ENCODE measurements at places on chromosomes 11 and 22.

- no peak for ATAC-seq
Observed at GRCh38 chr11:15453211-15453765, 338.6 kb downstream of the INSC start.

DNA sequence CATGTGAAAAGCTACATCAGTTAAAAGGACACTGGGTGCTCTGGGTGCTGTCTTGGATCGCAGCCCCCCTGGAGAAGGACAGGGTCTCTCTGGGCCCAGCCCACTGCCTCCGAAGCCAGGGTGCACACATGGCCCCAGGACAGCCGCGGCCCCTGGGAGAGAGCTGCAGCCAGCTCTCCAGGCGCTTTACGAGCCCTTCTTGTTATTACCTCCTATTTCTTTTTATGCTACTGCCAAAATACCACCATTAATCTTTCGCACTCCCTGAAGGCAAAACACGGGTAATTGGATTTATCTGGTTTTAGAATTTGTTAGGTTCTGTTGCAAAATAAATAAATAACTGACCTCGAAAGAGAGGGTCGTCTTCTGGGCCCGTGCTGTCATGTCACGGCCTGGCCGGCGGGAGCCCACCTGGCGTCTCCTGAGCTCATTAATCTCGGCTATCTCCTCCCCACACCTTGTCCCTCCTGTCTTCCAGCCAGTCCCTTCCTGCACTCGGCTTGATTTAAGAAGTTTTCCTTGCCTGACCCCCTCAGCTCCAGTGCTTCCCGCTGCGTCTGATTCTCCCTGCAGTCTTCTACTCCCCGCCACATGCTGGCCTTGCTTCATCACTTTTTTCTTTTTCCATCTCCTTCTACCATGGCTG lies 611.7 kb downstream of the OPCML start:
- no peak for ATAC-seq

DNA sequence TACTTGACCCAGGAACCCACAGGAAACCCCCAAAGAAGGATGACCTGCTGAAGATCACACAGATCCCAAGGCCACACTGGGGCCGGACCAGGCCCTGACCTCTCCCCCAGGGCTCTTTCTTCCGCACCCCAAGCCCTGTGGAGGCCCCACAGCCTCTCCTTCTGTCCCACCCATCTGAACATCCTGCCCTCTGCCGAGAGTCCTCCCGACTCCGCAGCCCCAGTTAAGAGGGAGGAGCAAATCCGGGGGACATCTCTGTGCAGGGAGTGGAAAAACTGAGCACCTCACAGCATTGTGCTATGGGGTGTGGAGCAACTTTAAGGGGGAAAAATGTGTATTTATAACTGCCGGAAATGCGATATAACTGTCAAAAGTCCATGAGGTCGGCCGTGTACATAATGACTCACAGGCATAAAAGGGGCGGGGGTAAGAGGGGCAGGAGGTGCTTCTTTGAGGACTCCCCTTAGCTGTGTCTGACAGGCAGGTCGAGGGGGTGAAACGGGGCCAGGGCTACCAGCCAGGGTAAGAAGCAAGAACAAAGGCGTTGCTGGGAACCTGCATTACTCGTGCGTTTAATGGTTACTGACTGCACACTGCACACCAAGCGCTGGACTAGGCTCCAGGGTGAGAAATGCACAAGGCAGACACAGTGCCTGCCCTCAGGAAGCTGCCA lies 57.2 kb downstream of the WNT11 start:
- ATAC-seq = no peak

GRCh38 chr22:48843640-48844039 lies 984.0 kb downstream of the BRD1 start:
- no peak for ATAC-seq

GRCh38 chr11:64690235-64690634 lies 32.8 kb downstream of the NRXN2 start:
- no peak for ATAC-seq

- no peak for ATAC-seq
Observed at GRCh38 chr22:48261706-48262105, 1499.3 kb downstream of the TBC1D22A start.

- ATAC-seq = no peak
Observed at GRCh38 chr22:39958949-39959639, 1.1 kb upstream of the TMA7B start.

GRCh38 chr22:46931881-46932280 lies 169.4 kb downstream of the TBC1D22A start:
- no peak for ATAC-seq

DNA sequence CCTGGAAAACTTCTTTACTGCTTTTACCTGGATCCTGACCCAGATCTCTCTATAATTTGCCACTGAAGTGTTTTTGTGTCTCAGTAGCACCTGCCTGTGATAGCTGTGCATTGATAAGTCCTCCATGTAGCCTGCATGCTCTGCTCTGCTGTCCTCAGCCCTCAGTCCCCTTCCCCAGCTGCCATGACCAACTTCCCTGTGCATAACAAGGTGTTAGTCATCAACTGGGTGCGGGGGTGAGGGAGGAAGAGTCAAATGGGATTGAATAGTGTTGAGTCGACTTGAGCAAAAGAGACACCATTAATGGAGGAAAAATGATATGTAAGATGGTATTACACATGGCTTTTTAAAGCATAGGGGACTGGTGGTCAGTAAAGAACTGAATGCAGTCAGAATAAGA lies 92.2 kb upstream of the PLET1 start:
- no peak for ATAC-seq

DNA sequence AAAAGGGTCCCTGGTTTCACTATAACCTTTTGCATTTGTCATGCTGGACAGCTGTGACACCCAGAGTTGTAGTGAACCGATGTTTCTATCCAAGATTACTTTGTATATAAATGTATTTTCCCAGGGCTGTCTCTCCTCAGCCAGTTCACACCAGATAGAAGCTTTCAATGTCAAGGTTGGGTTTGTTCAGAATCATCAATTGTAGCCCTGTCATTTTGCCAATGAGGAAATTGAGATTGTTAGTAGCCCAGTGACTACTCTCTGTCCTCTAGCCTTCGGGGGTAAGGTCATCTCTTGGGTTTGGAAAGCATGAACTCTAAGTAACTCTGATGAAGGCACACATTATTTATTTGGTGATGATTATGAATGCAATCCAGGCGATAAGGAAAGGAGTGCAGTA lies 165.6 kb downstream of the DBX1 start:
- no peak for ATAC-seq
